ENCODE measurements at places on chromosomes 12 and 14. TPM values are rescaled to one million over a fixed set of nuclear protein-coding genes. Genes with fewer than 3 reads are reported as not detected.

GRCh38 chr12:124992874-124993625, 395 bp upstream of the BRI3BP start:
- DNase-seq: peak; percentile 87

- no peak for DNase-seq
These were observed 628.2 kb downstream of the ETNK1 start for GRCh38 chr12:23253191-23253590.

DNA sequence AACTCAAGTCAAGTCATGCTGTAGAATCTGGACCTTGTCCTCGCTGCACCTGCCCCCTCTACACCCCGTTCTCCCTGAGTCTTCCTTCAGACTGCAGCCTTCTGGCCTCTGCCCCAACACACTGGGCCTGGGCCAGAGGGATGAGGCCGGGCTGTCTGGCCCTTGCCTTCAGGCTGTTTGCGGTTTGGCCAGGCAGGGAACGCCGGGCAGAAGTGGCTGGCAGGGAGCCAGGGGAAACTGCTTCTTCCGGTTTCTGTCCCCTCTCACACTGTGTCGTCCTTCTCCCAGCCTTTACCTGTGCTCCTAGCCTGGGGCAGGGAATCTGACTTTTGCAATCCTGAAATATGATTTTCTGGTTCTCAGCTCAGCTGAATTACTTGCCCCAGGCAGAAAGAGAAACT, 13.5 kb downstream of the DGLUCY start:
- DNase-seq: peak; percentile 81

- no peak for DNase-seq
These were observed 71.6 kb downstream of the ERGIC2 start for GRCh38 chr12:29309320-29309902.

DNA sequence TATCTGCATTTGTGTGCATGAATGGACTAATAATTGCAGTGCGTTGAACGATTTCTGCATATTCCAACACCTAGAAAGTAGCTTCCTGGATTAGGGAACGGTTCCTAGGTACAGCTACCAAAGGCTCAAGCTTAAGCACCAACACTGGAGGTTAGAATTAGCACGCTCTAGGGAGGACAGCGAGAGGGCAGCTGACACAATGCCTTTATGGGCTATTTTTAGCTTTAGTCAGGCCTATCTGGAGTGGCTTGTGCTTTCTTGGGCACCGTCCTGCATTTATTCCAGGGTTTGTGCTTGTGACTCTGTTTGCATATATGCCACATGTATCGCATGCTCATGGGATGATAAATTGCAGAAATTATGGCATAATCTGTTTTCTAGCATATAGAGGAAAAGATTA, 13.7 kb downstream of the ETV6 start:
- DNase-seq: no peak

CCDC38 gene
- polyA plus RNA-seq: 0.05 TPM

GLT8D2 gene
- 2.2 TPM for polyA plus RNA-seq

GRCh38 chr12:132772606-132773005, 11.0 kb upstream of the ANKLE2 start:
- DNase-seq: no peak

TTC9 gene
- polyA plus RNA-seq: 0.96 TPM

DNA sequence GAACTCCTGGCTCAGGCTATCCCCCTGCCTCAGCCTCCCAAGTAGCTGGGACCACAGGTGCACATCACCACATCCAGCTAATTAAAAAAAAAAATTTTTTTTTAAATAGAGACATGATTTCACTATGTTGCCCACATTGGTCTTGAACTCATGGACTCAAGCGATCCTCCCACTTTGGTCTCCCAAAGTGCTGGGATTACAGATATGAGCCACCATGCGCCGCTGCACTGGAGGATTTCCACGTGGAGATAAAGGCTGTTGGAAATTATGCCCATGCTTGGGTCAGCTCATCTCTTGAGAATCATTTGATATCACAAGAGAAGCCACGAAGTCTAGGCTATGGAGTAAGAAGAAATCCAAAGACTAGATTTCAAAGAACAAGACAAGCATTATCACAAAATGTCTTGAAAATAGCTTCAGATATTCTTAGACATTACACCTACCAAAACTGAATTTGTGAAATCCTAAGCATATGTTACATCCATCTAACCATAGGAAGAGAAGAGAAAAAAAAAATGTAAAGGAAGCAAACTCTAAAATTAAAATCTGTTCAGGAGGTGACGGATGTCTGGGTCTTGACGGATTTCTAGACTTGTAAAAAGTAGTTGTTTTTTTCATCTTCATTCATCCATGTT, 99.1 kb downstream of the PTPN11 start:
- no peak for DNase-seq

TAS2R13 gene
- polyA plus RNA-seq: not detected

DNA sequence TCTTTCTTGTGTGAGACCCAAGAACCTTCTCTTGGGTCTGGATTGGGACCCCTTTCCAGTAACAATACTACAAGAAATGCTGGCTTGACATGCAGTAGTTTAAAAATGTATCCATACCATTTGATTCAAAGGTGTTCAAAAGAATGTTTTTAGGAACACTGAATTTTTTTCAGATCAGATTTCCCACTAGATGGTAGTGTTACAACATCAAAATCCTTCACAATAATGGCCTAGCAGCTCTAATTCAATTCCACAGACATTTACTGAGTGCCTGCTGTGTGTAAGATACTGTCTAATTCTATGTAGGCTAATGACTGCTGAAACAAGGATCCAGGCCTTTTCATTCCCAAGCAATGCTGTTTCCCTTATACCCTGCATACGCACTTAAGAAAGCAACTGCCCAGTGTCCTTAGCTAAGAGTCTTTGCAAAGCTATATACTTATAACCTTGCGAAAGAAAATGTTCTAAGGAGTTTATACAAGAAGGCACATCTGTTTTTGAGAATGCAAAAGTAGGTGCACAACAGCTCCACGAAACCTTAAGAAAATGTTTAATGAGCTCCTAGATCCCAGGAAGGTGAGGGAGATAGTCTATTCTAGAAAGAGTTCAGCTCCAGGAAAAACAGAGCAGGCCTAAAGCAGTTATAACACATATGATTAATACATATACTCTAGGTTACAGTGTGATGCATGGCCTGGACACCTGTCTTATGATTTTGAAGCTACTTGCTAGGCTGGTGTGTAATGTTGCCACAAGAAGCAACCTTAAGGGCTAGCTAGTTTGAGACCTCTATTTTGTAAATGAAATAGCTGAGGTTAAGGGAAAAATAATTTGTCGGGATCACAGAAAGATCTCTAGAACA, 50.9 kb upstream of the PKP2 start:
- DNase-seq: no peak

DNA sequence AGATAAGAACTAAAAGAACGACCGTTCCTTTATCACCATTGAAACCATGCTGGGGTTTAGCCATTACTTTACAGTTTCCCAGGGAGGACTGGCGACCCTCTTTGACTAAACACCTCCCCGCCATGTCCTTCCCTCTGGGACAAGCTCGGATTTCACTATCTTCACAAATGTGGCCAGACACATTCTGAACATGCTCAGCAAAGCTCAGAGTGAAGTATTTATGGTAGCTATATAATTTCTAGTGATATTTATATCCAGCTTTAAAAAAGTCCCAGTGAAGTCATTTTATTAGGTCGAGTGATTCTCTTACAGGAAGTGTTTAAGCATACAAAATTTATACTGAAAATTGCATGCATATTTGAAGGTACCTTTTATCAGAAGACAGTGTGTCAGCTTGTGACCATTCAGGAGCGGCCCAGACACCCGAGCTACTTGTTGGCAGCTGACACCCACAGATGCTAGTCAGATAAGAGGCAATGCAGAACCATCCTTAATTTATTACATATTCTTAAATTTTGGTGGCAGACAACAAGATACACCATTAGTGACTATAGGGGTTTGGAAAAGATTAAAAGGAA, 36.8 kb downstream of the NIN start:
- no peak for DNase-seq

TAS2R46 gene
- not detected for polyA plus RNA-seq

GLS2 gene
- polyA plus RNA-seq: 33.6 TPM

TMPRSS12 gene
- polyA plus RNA-seq: not detected

TAS2R20 gene
- 0.35 TPM for polyA plus RNA-seq

- no peak for DNase-seq
These were observed 296.6 kb upstream of the PRICKLE1 start for GRCh38 chr12:42886160-42886559.

- DNase-seq: no peak
These were observed 13.4 kb downstream of the MARK3 start for GRCh38 chr14:103398427-103399195.

GRCh38 chr12:116222358-116222757, 55.1 kb downstream of the MED13L start:
- DNase-seq: no peak

GRCh38 chr12:104502217-104502616, 45.5 kb downstream of the CHST11 start:
- no peak for DNase-seq

GRCh38 chr14:101824339-101824727, 62.8 kb downstream of the PPP2R5C start:
- DNase-seq: no peak

GRCh38 chr12:125185740-125186470, 120.7 kb downstream of the AACS start:
- DNase-seq: peak; percentile 66

DNA sequence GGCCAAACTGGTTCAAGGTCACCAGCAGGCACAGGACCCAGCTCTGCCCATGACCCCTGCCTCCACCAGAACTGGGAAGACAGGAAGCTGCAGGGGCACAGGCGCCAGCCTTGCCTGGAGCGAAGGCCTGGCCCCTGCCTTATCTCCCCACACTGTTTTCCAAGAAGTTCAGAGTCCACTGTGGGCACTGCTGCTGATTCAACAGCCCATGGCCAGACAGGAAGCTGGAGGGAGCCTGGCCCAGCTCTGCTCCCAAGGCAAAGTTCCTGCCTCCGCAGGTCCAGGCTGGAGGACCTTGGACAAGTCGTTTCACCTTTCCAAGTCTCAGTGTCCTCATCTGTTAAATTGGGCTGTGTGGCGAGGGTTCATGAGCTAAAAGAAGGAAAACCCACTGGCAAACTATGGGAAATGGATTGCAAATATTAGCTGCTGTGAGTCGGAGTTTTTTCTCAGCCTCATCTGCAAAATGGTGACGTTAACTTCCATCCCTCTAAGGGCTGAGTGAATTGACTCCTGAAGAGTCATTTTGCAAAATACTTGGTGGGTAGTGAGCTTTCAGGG, 1.2 kb downstream of the PHETA1 start:
- DNase-seq: peak; percentile 90

FAM186B gene
- 0.65 TPM for polyA plus RNA-seq

DNA sequence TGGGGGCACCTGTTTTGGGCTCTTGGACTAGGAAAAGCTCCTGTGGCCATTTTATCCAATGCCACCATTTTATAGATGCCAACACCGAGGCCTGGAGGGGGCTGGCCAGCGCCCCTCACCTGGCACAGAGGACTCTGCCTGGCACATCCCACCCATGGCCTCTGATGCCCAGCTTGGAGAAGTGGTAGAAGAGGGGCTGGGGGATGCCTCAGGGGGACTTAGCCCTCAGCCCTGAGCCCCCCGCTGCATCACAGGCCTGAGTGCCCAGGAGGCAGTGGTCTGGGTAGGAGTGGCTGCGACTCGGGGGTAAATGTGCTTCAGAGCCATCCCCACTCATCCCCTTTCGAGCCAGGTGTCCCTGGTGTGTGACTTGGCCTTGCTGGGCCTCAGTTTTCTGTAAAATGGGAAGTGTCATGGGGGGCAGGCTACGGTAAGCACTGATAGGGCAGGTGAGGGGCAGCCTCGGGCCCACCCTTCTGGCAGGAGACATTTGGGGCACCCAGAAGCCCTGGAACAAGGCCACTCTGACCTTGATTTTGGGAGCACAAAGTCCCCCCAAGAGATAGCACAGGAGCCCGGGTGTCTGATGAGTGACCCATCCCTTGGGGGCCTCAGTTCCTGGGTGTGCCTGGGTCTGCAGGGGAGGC, 22.5 kb downstream of the SH2B3 start:
- no peak for DNase-seq

DNA sequence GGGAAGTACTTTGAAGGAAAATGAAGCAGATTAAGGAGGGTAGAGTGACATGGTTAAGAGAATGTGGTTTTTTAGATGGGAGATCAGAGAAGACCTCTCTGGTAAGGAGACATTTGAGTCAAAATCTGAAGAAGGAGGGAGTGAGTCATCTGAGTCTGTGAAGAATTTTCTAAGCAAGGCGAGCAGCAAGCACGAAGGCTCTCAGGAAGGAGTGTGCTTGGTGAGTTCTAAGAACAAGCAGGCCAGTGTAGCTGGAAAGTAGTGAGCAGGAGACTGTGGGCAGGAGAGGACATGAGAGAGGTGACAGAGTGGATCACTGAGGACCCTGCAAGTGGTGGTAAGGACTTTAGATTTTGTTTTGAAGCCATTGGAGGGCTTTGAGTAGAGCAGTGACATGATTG, 76.3 kb upstream of the FUT8 start:
- DNase-seq: no peak

ESPL1 gene
- polyA plus RNA-seq: 0.09 TPM

BEST3 gene
- 2.8 TPM for polyA plus RNA-seq

DNA sequence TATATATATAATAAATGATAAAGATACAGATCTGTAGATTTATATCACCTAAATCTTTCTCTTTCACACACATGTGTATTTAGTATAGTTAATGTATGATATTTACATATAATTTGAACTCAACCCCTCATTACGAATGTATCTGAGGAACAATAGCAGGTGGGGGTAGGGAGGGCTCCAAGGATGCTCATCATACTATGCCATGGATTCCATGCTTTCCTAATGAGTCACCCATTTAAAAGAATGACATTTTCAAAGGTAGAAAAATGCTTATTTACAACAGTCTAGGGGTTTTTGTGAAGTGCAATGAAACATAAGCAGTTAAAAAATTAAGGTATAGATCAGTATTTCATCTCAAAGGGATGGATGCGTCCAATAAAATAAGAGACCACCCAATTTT, 181.6 kb downstream of the SOX5 start:
- DNase-seq: no peak

- DNase-seq: no peak
These were observed 2.6 kb downstream of the RTN1 start for GRCh38 chr14:59868021-59868420.

KRT2 gene
- 0.02 TPM for polyA plus RNA-seq

GRCh38 chr14:95254288-95254687, 65.4 kb downstream of the CLMN start:
- no peak for DNase-seq

DHRS1 gene
- 21.1 TPM for polyA plus RNA-seq

DNA sequence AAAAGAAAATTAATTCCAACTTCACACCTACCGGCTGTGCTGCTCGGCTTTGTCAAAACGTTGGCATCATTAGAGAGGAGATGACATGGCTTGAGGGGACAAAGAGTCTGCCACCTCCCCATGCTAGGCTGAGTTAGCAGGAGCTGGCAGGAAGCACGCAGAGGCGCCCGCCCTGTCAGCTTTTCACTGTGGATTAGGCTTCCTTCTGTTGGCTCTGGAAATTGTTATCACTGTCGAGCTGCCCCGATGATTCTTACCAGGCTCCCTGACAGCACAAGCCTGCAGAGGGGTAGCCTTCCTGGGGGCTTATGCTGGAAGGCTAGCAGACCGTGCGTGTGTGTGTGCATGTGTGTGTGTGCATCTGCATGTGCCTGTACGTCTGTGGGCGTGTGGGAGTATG, 490.9 kb upstream of the TBX3 start:
- DNase-seq: no peak

GRCh38 chr14:99263564-99264330, 8.2 kb downstream of the BCL11B start:
- DNase-seq: no peak

NEDD1 gene
- polyA plus RNA-seq: 6.2 TPM

NINJ2 gene
- polyA plus RNA-seq: 1.1 TPM

- no peak for DNase-seq
These were observed 497.5 kb downstream of the RERGL start for GRCh38 chr12:17592472-17592871.

OR6C4 gene
- not detected for polyA plus RNA-seq

CATSPERB gene
- polyA plus RNA-seq: 24.9 TPM

TPPP2 gene
- 0.46 TPM for polyA plus RNA-seq

GRCh38 chr12:54018468-54018984, 9.7 kb upstream of the HOXC6 start:
- peak; percentile 27 for DNase-seq
